NCI-H2081 (cell line): ENCODE measurements at places on chromosomes 1 and 21.
A peak's percentile ranks its signal among the peaks of the same experiment; 100 is the strongest.

- DNase-seq, result no peak
Measured at GRCh38 chr1:183242556-183242955, 56.5 kb downstream of the LAMC2 start.

GRCh38 chr1:221381910-221382623 lies 359.8 kb downstream of the DUSP10 start:
- no peak for DNase-seq

- DNase-seq, result no peak
Measured at GRCh38 chr1:208013210-208013609, 102.3 kb upstream of the CD34 start.

DNA sequence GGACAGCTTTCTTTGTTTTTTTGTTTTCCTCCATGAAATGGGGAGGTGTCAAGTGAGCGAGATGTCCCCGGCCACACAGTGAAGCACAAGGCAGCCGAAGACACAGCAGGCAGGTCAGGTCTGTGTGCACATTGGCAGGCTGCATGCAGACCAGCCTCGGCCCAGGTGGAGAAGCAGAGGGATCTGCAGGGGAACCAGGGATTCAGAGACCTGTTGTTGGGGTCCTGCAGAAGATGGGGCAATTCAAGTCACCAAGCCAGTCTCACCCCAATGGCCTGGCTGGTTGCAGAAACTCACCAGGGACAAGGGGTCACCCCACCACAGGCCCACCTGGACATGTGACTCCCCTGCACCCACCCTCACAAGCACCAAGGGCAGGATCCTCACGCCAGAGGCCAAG lies 4.0 kb upstream of the ABCG1 start:
- DNase-seq, result no peak

- DNase-seq, result no peak
Measured at GRCh38 chr1:104932030-104932915, 1182.6 kb downstream of the AMY1C start.

DNA sequence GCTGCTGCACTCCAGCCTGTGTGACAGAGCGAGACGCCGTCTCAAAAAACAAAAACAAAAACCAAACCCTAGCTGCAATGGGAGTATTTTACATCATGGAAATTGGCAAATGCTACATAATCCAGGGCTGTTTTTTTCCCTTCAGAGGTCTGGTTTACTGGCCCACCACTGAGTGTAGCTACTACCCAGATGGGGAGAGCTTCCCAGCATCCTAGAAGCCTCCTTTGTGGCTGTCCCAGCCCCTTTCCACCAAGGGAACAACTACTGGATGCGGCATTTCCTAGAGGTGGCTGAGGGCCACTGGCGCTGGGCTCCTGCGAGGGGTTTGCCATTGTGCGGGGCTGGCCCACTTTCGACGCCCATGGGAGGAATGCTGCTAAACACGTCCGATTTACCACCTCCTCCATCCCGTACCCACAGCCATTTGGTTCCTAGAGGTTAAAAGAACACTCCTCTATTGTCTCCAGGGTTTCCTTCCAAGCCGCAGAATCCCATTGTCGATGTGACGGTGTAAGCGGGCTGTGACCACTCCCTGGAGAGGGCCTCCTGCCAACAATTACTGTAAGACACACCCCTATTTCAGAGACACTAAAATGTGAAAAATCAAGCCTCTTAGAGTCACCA lies 55.4 kb downstream of the RUNX3 start:
- no peak for DNase-seq

DNA sequence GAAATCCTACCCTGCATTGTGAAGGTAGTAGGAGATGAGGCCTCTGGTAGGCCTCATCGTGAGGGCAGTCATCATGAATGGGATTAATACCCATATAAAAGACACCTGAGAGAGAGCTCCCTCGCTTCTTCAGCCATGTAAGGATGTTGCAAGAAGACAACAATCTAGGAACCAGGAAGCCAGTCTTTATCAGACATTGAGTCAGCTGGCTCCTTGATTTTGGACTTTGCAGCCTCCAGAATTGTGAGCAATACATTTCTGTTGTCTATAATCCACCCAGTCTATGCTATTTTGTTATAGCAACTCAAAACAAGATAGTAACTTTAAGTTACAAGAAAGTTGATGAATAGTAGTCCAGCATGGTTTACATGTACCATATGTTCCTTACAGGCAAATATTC lies 208.5 kb downstream of the KCNT2 start:
- no peak for DNase-seq

GRCh38 chr1:65459397-65459768 lies 38.9 kb downstream of the LEPR start:
- no peak for DNase-seq

DNA sequence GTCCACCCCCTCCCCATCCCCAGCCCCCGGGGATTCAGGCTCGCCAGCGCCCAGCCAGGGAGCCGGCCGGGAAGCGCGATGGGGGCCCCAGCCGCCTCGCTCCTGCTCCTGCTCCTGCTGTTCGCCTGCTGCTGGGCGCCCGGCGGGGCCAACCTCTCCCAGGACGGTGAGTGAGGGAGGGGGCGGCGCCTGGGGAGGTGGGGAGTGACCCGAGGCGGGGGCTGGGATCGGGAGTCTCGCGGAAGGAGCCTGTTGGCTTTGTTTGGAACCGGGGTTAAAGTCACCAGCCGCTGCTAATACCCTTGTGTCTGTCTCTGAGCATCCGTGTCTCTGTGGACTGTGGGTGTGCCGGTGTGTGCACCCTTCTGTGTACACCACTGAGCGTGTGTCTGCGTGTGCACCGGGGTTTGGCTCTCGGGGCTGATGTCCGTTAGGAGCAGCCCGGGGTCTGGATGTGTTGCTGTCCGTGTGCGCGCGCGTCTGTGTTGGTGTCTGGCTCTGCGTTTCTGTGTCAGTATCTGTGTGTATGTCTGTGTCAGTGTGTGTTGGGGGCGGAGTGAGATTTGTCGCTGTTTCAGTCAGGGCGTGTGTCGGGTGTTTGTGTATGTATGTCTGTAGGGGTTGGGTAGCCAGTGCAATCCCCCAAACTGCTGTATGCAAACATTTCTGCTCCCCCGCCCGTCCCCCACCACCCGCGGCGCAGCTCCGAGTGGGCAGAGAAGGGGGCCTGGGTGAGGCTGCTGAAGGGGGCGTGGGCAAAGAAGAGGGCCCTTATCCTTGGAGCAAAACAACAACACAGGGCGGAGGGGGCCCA lies 480 bp downstream of the CADM3 start:
- no peak for DNase-seq

DNA sequence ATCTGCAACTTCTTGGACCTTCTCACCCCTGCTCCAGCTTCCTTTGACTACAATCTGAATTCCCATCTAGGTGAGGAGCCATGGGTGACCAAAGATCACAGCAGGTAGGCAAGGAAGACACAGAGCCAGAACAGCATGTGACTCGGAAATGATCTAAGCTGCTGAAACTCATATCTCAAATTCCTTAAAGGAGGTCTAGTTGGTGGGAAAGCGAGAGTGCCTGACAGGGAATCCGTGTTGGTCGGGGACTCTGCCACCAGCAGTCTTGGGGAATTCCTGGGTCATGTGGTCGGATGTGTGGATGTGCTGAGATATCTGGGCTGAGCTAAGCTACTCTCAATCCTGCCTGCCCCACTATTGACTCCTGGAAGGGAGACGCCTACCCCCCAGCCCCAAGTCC lies 3.2 kb upstream of the NUAK2 start:
- DNase-seq, result no peak

- no peak for DNase-seq
Measured at GRCh38 chr1:40887012-40887378, 24.8 kb upstream of the CITED4 start.

DNA sequence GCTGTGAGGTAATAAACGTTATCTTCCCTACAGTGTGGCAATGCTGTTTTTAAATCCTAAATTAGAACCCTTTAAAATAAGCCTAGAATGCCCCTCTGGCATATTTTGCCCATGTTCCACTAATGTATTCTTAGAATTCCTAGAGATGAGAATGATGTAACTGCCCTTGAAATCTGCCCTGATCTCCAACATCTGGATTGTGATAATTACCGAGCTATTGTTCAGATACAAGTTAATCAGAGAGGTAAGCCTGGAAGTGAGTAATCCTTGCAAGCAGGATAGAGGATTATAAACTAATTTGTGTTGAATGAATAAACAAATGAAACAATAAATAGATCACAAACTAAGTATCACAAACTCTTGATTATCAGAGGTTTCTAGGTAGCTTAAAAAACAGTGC lies 107.8 kb upstream of the DMRTA2 start:
- no peak for DNase-seq

GRCh38 chr1:53350853-53351767 lies 23.2 kb upstream of the LRP8 start:
- DNase-seq, result no peak

GRCh38 chr1:41296506-41296905 lies 54.4 kb upstream of the SCMH1 start:
- DNase-seq, result no peak

- no peak for DNase-seq
Measured at GRCh38 chr1:183622013-183622412, 13.6 kb downstream of the ARPC5 start.

- DNase-seq, result no peak
Measured at GRCh38 chr1:3677484-3677883, 25.2 kb downstream of the TP73 start.

- peak; percentile 21 for DNase-seq
Measured at GRCh38 chr1:230824919-230825721, 43.2 kb downstream of the C1orf198 start.

GRCh38 chr1:231590453-231591198 lies 36.0 kb upstream of the DISC1 start:
- peak; percentile 17 for DNase-seq

DNA sequence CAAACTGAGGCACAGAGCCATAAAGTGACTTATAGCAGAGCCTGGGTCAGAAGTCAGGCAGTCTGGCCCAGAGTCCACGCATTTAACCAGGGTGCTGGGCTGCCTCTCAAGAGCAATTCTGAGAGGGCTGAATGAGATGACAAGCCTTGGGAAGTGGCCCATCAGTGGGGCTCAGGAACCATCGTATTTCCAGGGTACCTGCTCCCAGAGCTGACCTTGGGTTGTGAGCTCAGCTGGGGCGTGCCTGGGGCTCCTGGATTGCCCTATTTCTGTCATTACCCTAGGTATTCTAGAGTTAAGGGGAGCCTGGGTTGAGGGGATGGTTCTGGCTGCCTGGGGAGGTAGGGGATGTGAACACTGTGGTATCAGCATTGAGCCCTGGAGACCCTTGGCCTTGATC lies 49.4 kb downstream of the LGR6 start:
- DNase-seq, result no peak

- DNase-seq, result no peak
Measured at GRCh38 chr1:33088119-33088906, 7.4 kb downstream of the AZIN2 start.

DNA sequence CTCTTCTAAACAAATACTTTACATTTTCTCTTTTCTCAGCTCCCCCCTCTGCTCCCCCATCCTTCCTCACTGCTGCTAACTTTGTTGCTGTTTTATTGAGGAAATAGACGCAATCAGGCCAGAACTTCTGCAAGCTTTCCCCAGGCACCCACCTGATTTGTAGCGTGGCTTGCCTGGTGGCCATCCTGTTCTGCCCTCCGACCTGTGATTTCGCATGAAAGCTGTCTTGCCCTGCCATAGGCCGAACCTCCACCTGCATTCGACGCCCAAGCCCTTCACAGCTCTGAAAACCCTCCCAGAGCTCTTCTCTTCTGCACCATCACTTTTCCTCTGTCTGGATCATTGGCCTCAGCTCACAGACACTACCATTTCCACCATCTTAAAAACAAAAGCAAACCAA lies 100.6 kb downstream of the PLPP3 start:
- DNase-seq, result no peak

DNA sequence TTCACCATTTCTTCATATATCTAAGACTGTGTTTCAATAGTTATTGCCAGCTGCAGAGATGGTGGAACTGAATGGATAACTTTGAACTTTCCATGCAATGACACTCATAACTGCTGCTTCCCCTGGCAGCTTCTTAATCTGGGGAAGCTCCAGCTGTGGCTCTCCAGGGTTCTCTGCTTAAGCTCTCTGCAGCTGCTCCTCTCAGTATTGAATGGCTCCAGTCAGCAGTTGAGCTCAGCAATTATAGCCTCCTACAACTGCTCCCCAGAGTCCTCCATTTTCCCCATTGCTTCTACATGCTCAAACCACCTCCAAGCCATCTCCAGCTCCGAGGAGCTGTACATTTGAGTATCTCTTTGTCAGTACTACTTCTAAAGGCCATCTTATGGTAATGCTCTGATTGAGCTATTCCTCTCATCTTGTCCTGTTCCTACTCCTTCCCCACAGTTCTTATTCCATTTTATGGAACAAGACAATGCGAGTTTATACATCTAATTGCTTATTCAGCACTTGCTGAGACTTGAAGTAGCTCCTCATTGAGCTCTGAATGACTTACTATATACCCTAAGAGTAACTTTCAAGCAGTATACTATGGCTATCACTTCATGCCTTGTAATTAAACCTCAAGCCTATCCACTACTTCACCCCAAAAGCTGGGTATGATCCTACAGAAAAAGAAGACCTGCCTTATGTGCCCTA lies 362.4 kb downstream of the NEGR1 start:
- DNase-seq, result peak; percentile 19

GRCh38 chr1:157286646-157287420 lies 148.6 kb upstream of the ETV3 start:
- DNase-seq, result no peak

DNA sequence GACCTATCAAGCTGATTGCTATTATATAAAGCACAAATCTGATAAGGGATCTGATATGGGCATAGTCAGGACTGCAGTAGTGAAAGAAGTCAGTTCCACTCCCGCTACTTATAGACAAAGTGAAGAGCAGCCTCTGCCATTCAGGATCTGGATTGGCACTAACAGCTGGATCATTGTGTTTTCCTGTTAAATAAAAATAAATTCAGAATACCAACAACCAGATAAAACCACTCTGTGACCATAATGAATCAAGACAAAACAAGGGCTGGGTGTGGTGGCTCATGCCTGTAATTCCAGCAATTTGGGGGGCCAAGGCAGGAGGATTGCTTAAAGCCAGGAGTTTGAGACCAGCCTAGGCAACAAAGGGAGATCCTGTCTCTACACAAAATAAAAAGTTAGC lies 5.0 kb upstream of the GLRX2 start:
- DNase-seq, result no peak

GRCh38 chr1:20896826-20897225 lies 109.7 kb upstream of the HP1BP3 start:
- no peak for DNase-seq

DNA sequence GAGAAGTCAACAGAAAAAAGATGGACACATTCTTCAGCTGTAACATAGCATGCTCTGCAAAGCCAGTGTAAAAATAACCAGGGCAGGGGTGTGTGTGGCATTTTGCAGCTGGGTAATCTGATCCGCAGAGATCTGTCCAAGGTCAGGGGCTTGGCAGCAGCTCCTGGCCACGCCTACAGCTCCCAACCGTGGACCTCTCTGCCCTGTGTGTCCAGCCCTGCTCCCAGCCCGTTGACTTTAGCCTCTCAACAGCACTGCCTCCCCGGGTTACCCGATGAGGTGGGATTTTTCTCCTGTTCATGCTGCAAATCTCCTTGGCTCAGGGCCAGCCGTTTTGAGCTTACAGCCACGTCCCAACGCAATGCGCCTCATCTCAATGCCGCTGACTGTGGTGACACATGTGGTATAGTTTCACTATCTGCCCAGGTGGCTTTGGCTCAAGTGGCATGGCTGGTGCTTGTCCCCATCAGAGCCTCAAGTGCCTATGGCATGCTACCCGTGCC lies 68.1 kb downstream of the VWA5B1 start:
- DNase-seq, result no peak
